Activated CD4-positive, alpha-beta memory T cell treated with anti-CD3 and anti-CD28 coated beads for 36 hours (primary cell): ENCODE measurements at places on chromosomes 7 and 10. TPM values are rescaled to one million over a fixed set of nuclear protein-coding genes. Genes with fewer than 3 reads are reported as not detected.

CRTAC1 gene
- not detected for total RNA-seq

SSC4D gene
- 0.81 TPM for total RNA-seq

CYP2W1 gene
- total RNA-seq: not detected

ADCYAP1R1 gene
- total RNA-seq: not detected

SPDYE2B gene
- not detected for total RNA-seq

DNA sequence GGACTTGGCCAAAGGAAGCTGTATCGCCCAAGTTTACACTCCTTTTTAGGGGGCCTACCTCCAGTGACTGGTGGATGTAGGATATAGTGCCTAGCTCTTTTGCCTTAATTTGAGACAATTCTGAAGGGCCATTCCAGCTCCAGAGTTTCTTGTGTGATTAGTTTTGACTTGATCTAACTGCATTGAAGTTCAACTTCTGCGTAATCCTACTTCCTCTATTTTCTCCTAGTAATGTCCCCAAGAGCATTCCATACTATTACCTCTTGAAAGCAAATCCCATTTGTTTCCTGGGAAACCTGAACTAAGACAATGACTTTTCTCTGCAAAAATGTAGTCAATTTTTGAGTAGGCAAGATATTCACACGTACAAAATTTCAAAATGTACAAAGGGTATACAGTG is 4.7 kb upstream of the H2AZ2 start:
- no peak for DNase-seq
- peaks cover 7% of the 10 kb centered on the region for H3K36me3 ChIP-seq
- peaks cover 2% of the 10 kb centered on the region for H3K27me3 ChIP-seq
- no peak overlapping the region for H3K4me3 ChIP-seq

DNA sequence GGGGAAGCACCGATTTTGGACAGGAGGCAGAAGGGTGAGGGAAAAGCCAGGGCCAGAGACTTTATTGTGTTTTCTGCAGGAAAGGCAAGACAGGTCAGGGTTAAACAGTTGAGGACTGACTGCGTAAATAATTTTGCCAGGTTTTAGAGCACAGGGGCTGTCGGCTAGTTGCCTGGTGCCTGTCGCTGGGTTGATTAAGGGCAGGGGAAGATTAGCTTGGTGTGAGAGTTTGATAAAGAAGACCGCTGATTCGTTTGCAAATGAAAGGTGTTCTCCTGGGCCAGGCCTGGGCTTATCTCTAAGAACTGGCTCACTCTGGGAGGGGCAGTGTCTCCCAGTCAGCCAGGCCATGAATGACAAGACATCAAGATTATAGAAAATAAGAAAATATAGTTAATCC is 75.6 kb downstream of the SLC37A3 start:
- peaks cover 3% of the 10 kb centered on the region for H3K36me3 ChIP-seq
- H3K4me1 ChIP-seq: peaks cover 15% of the 10 kb centered on the region
- no peaks in the 10 kb centered on the region for H3K27me3 ChIP-seq
- no peak for DNase-seq
- no peak overlapping the region for H3K27ac ChIP-seq

- H3K27me3 ChIP-seq: peaks cover 69% of the 10 kb centered on the region
- no peak overlapping the region for H3K4me3 ChIP-seq
- DNase-seq: peak; percentile 68
- peaks cover 13% of the 10 kb centered on the region for H3K4me1 ChIP-seq
- no peak overlapping the region for H3K27ac ChIP-seq
- H3K36me3 ChIP-seq: peaks cover 2% of the 10 kb centered on the region
Measured at GRCh38 chr7:27179503-27180430, 5.3 kb downstream of the HOXA11 start.

- no peak overlapping the region for H3K27ac ChIP-seq
- DNase-seq: no peak
- H3K27me3 ChIP-seq: no peaks in the 10 kb centered on the region
Measured at GRCh38 chr7:138610671-138611170, 90.4 kb downstream of the SVOPL start.

- H3K36me3 ChIP-seq: no peaks in the 10 kb centered on the region
- no peaks in the 10 kb centered on the region for H3K4me1 ChIP-seq
- peaks cover 57% of the 10 kb centered on the region for H3K27me3 ChIP-seq
- no peak overlapping the region for H3K27ac ChIP-seq
Measured at GRCh38 chr10:117152668-117153067, 14.6 kb upstream of the VAX1 start.

DNA sequence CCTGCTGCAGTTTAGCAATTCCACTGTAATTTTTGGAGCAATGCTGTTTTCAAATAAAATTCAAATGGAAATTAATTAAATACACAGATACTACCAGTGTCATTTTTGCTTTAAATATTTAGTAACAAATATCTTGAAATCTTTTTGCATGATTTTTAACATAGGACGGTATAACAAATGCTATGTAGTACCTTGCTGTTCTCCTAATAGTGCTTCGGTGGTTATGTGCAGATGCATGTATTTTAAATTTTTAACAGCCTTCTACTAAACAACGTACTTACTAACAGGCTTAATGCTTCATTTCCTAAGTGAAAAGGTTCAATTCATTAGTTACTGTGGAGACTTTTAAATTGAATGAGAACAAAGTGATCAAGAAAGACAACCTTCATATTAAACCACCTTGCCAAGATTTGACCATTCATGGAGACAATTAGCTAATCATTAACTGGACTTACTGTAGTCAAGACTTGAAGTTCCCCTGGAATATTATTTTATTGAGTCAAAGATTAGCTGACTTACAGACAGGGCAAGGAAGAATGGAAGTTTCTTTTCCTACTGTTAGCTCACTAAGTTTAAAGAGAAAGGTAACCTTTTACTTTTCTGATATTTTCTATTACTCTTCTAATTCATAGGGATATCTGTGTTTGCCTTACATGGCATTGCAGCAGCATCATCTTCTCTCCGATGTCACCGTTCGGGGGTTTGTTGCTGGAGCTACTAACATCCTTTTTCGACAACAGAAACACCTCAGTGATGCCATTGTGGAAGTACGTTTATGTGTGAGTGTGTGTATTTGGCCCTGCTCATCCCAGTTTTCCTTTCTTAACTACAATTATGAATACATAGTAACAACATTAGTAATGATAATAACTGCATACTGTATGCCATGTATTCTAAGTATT is 74.3 kb downstream of the AVL9 start:
- no peak overlapping the region for H3K4me3 ChIP-seq
- H3K36me3 ChIP-seq: peaks cover 11% of the 10 kb centered on the region
- no peaks in the 10 kb centered on the region for H3K4me1 ChIP-seq
- DNase-seq: no peak

- H3K27me3 ChIP-seq: peaks cover 20% of the 10 kb centered on the region
- no peak for DNase-seq
- H3K27ac ChIP-seq: no peak overlapping the region
- H3K4me3 ChIP-seq: no peak overlapping the region
Measured at GRCh38 chr10:89339875-89340274, 12.1 kb downstream of the IFIT3 start.

DNA sequence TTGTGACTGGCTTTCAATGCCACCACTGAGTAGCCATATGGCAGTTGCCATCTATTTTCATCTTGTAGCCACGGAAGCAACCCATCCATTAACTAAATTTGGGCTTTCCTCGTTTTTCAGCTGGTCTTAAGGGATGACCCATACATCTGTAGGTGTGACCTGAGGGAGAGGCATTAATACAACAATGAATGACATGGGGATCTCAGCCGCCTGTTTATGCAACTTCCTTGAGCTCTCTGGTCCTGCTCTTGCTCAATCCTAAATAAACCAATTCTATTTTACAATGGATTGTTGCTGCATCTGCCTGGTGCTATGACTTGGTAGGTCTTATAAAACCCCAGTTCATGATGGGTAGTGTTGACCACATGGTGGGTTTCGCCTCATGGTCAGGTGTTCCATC is 21.9 kb upstream of the ADAM22 start:
- peaks cover 8% of the 10 kb centered on the region for H3K36me3 ChIP-seq
- no peak overlapping the region for H3K4me3 ChIP-seq
- no peaks in the 10 kb centered on the region for H3K27me3 ChIP-seq
- H3K27ac ChIP-seq: no peak overlapping the region
- H3K4me1 ChIP-seq: no peaks in the 10 kb centered on the region

DNA sequence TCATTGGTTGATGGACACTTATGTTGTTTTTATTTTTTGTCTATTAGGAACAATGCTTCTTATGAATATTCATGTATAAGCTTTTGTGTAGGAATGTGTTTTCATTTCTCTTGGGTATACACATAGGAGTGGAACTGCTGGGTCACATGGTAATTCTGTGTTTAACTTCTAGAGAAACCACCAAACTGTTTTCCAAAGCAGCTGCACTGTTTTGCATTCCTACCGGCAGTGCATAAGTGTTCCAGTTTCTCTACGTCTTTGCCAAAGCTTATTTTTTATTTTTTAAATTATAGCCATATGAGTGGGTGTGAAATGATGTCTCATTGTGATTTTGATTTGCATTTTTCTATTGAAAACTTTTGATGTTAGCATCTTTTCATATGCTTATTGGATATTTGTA is 51.3 kb downstream of the ADK start:
- peaks cover 3% of the 10 kb centered on the region for H3K4me1 ChIP-seq
- H3K36me3 ChIP-seq: peaks cover 15% of the 10 kb centered on the region
- no peaks in the 10 kb centered on the region for H3K27me3 ChIP-seq
- no peak overlapping the region for H3K27ac ChIP-seq
- no peak for DNase-seq

DNA sequence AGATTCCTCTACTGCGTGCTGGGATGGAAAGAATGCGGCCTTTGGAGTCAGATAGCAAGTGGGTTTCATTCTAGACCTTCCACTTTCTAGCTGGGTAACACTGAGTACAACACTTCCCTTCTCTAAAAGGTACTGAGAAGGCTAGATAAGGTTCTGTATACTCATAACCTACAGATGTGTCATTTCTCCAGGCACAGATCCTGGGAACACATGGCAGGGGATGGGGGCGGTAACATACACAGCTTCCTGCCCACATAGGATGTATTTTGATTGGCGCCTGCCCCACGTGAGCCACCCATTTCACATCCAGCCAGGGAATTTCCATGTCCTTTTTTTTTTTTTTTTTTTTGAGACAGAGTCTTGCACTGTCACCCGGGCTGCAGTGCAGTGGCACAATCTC is 31.8 kb downstream of the KLRG2 start:
- no peak overlapping the region for H3K4me3 ChIP-seq

GRCh38 chr7:22669692-22670421 is 57.1 kb upstream of the IL6 start:
- H3K4me1 ChIP-seq: peaks cover 52% of the 10 kb centered on the region
- peaks cover 13% of the 10 kb centered on the region for H3K27me3 ChIP-seq
- DNase-seq: no peak

DNA sequence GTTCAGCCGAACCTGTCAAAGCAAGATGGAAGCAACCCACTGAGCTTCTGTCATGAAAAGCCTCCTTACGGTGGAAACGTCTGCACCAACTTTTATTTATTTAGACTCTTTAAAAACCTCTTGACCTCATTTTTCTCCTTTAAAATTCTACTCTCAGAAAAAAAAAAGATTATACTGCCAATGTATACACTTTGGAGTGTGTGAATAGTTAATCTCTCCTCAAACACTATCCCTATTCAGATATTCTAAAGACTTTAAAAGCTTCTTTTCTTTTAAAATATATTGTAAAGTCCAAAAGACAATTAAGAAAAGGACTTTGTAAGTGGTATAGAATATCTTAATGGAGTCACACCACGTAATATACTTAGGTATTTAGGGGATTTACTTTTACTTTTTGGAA is 335.2 kb upstream of the SEMA3D start:
- DNase-seq: no peak
- H3K36me3 ChIP-seq: no peaks in the 10 kb centered on the region
- no peak overlapping the region for H3K27ac ChIP-seq
- no peaks in the 10 kb centered on the region for H3K27me3 ChIP-seq
- no peaks in the 10 kb centered on the region for H3K4me1 ChIP-seq
- H3K4me3 ChIP-seq: no peak overlapping the region
